Calu3 (cell line): ENCODE measurements at places on chromosomes 2 and 18.

DNA sequence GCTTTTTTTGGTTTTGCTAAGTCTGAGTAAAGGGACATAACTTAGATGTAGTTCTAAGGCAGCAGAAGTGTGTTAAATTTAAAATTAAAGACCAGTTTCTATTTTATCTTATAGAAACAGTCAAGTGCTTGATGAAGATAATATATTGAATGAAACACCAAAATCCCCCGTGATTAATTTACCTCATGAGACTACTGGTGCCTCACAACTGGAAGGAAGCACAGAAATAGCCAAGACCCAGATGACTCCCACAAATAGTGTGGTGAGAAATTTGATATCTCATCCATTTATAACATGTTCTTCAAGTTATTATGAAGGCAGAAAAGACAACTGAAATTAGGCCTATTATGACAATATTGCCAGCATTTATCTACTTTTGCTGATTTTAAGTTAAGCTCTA lies 45.6 kb downstream of the APLF start:
- peaks cover 8% of the 10 kb centered on the region for H3K4me1 ChIP-seq
- DNase-seq: no peak
- no peak overlapping the region for H3K4me3 ChIP-seq
- H3K27me3 ChIP-seq: no peaks in the 10 kb centered on the region

- H3K36me3 ChIP-seq: no peaks in the 10 kb centered on the region
- H3K4me3 ChIP-seq: no peak overlapping the region
- no peak for DNase-seq
- H3K4me1 ChIP-seq: peaks cover 15% of the 10 kb centered on the region
These were observed 38.7 kb downstream of the PTGR3 start for GRCh38 chr18:75170022-75170789.

- peaks cover 13% of the 10 kb centered on the region for H3K27me3 ChIP-seq
- peaks cover 13% of the 10 kb centered on the region for H3K4me1 ChIP-seq
- DNase-seq: no peak
- H3K36me3 ChIP-seq: no peaks in the 10 kb centered on the region
- no peak overlapping the region for H3K27ac ChIP-seq
These were observed 133.9 kb upstream of the KLHL14 start for GRCh38 chr18:32906506-32907310.

DNA sequence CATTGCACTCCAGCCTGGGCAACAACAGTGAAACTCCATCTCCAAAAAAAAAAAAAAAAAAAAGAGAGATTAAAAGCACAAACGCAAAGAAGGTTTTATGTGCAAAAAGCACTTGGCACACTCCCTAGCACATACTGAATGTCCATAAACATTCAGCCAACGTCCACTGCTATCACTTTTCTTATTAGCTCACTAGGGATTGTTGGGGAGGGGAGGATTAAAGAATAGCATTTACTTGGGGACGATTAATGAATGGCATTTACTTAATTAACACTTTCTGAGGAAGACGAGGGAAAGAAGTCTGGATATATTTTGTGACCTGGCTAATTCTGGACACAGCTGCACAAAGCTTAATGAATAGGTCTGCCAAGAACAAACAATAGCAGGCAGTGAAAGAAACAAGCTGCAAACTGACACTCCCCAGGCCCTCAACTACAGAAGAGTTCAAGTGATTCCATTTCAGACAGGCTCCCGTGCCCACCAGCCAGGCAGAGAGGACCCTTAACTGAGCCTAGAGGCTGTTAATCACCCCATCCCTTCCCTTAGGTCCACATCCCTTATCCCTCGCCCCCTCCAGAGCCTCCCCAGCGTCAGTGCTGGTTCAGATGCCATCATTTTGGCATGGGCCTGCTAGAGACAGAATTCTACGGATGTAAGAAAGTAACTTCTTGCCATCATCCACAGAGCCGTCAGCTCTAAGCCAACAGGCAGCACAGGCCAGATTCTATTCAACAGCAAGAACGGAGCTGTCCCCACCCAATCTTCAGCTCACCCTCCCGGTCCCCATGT lies 7.4 kb downstream of the CYB5A start:
- peaks cover 76% of the 10 kb centered on the region for H3K4me1 ChIP-seq
- DNase-seq: no peak
- H3K27ac ChIP-seq: no peak overlapping the region

- H3K4me1 ChIP-seq: peaks cover 30% of the 10 kb centered on the region
- no peaks in the 10 kb centered on the region for H3K27me3 ChIP-seq
- H3K27ac ChIP-seq: no peak overlapping the region
- H3K4me3 ChIP-seq: no peak overlapping the region
- peaks cover 5% of the 10 kb centered on the region for H3K36me3 ChIP-seq
These were observed 68.4 kb upstream of the PPP1CB start for GRCh38 chr2:28683100-28683706.

DNA sequence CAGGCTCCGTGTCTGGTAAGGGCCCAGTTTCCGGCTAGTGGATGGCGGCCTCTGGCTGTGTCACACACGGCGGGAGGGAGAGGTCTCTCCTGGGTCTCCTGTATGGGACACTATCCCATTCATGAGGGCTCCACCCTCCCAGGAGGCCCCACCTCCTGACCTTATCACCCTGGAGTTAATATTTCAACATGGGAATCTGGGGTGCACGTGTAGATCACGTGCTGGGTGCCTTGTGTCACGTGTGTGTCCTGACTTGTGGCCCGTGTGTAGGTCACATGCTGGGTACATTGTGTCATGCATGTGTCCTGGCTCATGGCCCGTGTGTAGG lies 9.9 kb downstream of the NEU4 start:
- H3K4me3 ChIP-seq: no peak overlapping the region
- H3K27me3 ChIP-seq: peaks cover 54% of the 10 kb centered on the region
- peaks cover 12% of the 10 kb centered on the region for H3K36me3 ChIP-seq
- peaks cover 7% of the 10 kb centered on the region for H3K4me1 ChIP-seq

- no peaks in the 10 kb centered on the region for H3K27me3 ChIP-seq
- no peaks in the 10 kb centered on the region for H3K36me3 ChIP-seq
- no peak overlapping the region for H3K4me3 ChIP-seq
- H3K27ac ChIP-seq: no peak overlapping the region
- no peak for DNase-seq
These were observed 16.7 kb downstream of the PKDCC start for GRCh38 chr2:42064417-42064942.

DNA sequence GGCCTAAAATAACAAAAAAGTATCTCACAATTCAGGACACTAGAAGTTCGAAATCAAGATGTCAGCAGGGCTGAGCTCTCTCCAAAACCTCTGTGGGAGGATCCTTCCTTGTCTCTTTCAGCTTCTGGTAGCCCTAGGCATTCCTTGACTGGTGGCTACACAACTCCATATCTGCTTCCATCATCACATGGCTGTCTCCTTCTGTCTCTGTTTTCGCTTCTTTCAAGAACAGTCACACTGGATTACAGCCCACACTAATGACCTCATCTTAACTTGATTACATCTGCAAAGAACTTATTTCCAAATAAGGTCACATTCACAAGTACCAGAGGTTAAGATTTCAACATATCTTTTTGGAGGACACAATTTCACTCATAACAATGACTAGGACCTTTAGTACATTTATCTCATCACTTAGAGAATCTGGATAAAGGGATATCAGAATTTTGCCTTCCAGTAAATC lies 275.2 kb downstream of the IRS1 start:
- H3K27me3 ChIP-seq: no peaks in the 10 kb centered on the region
- H3K36me3 ChIP-seq: no peaks in the 10 kb centered on the region
- H3K4me1 ChIP-seq: peaks cover 6% of the 10 kb centered on the region
- no peak overlapping the region for H3K4me3 ChIP-seq
- no peak for DNase-seq
- no peak overlapping the region for H3K27ac ChIP-seq

DNA sequence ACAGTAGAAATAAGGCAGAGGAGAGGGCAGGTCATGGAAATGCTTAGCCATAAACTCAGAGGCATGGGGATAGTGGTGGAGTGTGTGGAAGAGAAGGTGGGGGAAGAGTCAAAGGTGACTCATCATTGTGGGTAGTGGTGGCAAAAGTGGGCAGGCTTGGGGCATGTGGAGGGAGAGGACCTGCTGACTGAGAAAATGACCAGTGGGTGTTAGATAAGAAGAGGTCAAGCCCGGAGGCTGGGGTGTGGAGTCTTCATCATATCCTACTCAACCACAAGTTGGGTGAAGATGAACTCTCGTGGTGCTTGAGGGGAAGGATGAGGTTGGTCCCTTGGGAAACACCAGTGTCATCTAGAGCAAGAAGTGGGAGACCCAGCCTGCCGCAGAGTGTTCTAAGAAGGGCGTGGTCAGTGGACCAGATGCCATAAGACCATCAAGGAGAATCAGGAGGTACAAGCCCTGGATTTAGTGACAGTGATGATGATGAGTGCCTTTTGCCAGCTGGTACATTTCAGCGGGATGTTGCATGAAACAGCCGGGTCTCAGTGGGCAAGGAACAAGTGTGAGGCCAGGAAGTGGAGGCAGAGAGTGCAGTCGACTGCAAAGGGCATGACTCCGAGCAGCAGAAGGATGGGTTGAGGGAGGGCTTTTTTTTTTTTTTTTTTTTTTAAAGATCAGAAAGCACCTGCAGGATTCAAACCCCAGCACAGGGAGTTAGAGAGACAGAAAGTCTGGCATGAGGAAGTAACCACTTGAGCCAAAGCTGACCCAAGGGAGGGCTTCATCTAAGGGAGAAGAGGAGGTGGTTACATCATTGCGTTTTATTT lies 122.6 kb upstream of the SPRED2 start:
- peaks cover 18% of the 10 kb centered on the region for H3K27me3 ChIP-seq
- peaks cover 24% of the 10 kb centered on the region for H3K4me1 ChIP-seq
- no peak overlapping the region for H3K4me3 ChIP-seq

DNA sequence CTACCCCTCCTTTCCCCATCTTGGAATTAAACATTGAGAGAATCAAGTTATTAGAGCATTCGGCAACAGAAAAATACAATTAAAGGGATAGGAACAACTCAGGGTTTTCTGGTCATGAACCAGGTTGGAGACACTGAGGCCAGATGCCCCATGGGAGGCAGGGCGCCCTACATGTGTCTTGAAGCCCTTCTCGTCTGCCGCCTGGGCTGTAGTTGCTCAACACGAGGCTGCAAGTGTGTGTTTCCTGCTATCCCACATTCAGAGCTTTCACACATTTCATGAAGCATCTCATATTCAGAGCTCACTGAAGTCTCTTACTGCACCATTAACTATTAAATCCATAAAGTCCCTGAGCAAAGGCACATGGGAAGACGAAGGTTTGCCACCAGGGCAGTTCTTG lies 28.8 kb downstream of the TTC39C start:
- peaks cover 6% of the 10 kb centered on the region for H3K36me3 ChIP-seq
- H3K27me3 ChIP-seq: no peaks in the 10 kb centered on the region
- H3K4me3 ChIP-seq: no peak overlapping the region

DNA sequence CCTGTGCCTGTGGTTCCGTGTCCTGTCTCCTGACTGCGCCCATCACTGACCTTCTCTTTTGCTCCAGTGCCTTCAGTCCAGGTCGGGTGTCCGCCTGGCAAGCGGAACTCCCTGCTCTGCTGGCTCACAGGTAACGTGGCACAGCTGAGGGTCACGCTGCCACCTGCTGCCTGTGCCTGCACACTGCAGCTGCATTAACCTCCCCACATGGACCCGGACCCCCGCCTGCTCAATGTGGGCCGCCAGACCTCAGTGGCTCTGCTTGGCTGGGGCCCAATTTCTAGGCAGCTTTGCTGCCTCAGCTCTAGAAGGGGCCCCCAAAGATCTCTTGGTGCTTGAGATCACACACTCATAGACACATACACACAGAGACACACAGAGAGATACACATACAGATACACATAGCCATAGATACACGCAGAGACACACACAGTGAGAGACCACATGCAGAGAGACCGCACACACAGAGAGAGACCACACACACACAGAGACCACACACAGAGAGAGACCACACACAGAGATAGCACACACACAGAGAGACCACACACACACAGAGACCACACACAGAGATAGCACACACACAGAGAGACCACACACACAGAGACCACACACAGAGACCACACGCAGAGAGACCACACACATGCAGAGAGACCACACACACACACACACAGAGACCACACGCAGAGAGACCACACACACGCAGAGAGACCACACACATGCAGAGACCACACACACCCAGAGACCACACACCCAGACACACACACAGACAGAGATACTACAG lies 14.9 kb upstream of the CNNM3 start:
- no peaks in the 10 kb centered on the region for H3K27me3 ChIP-seq
- peak; percentile 79 for DNase-seq
- no peak overlapping the region for H3K27ac ChIP-seq
- H3K4me3 ChIP-seq: no peak overlapping the region

DNA sequence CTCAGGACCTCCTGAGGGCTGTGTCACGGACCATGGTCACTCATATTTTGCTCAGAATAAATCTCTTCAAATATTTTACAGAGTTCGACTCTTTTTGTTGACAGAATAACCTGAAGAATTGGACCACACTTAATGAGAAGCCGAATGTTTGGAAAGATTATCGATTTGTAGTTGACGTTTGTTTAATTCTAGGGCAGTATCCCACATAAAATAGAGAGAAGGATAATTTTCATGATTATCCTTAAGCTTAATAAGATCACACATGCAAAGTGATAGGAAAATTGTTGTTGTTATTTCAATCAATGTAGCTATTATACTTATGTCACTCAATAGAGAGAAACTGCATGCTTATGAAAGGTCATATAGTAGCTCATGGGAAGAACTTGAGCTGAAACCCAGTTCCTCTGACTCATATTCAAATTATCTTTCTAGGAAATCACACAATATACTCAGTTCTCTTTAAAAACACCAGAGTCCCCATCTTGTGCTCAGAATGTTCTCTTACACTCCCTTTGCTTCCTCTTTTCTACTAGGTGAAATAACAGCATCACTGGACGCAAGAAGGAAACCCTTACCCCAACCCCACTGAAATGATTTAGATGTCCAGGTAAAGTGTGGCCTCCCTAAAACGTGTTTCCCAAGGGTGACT lies 982.1 kb downstream of the TSN start:
- peaks cover 20% of the 10 kb centered on the region for H3K4me1 ChIP-seq
- H3K4me3 ChIP-seq: no peak overlapping the region
- no peak overlapping the region for H3K27ac ChIP-seq
- H3K27me3 ChIP-seq: no peaks in the 10 kb centered on the region

DNA sequence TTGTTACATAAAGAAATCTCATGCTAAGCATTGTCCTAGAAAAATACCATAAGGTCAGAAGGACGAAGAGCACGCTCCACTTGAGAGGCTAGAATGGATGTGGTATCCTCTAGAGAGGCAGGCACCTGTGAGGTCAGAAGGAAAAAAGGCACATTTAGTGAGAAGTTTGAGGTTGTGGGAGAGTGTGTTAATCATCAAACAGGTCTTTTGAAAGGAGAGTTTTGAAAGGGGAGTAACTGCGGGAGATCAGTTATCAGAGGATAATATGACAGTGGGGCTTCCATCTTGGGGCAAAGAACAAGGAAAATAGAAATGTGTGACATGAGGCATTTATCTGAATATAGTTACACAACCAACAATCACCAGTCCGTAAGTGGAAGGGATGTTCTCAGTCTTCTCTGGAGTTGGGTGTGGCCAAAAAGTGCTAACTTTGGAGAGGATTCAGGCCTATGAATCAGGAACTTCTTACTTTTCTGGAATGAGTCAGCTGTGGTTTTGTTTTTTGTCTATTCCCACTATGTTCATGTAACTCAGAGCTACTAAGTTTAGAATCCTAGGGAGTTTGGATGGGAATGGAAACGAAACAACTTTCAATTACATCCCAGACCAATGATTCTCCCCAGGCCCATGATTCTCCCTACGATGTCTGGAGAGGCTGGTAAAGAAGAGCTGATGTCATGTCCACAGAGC lies 451.4 kb upstream of the ST6GAL2 start:
- H3K36me3 ChIP-seq: no peaks in the 10 kb centered on the region
- H3K4me3 ChIP-seq: no peak overlapping the region
- no peak overlapping the region for H3K27ac ChIP-seq
- H3K4me1 ChIP-seq: no peaks in the 10 kb centered on the region
